Stimulated activated CD4-positive, alpha-beta T cell treated with anti-CD3 and anti-CD28 coated beads, Interleukin-12 subunit alpha, Interleukin-12 subunit beta, amount 100 ng/mL, for 48 hours (primary cell): ENCODE measurements at places on chromosomes 5 and 9.

DNA sequence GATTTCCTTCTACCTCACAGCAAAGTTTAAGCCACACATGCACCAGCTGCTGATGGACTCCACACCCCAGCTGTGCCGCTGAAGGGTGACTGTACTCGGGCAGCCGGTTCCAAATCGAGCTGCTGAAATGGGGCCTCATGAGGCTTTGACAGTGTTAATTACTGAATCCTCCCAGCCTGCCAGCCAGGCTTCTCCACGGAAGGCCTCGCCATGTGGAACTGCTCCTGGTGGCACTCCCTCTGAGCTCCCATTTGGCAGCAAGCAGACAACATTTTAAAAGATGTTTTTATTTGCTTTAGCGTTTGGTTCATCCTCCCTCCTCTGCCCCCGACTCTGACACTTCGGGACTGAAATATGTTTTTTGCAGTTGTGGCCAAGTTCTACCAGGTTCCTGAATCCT lies 479.4 kb upstream of the MPDZ start:
- DNase-seq = no peak

- no peak for DNase-seq
Measured at GRCh38 chr5:59724482-59725391, 168.8 kb downstream of the PDE4D start.

DNA sequence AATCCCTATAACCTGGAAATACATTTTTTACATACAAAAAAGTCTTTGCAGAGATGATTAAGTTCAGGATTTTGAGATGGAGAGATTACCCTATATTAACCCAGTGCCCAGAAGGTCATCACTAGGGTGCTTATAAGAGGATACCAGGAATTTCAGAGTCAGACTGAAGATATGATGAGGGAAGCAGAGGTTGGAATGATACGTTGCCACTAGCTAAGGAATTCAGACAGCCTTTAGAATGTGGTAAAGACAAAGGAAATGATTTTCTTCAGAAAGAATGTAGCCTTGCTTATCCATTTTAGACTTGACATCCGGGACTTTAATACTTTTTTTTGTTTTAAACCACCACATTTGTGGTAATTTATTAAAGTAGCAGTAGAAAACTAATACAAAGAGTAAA lies 2176.8 kb upstream of the C9orf72 start:
- DNase-seq = no peak

- DNase-seq = no peak
Measured at GRCh38 chr9:116327701-116328405, 174.3 kb downstream of the PAPPA start.

GRCh38 chr5:96880444-96881164 lies 4.3 kb downstream of the ERAP2 start:
- DNase-seq = no peak

- no peak for DNase-seq
Measured at GRCh38 chr9:127262602-127263001, 2.0 kb upstream of the GARNL3 start.

GRCh38 chr5:90606539-90606938 lies 47.9 kb downstream of the ADGRV1 start:
- DNase-seq = no peak

DNA sequence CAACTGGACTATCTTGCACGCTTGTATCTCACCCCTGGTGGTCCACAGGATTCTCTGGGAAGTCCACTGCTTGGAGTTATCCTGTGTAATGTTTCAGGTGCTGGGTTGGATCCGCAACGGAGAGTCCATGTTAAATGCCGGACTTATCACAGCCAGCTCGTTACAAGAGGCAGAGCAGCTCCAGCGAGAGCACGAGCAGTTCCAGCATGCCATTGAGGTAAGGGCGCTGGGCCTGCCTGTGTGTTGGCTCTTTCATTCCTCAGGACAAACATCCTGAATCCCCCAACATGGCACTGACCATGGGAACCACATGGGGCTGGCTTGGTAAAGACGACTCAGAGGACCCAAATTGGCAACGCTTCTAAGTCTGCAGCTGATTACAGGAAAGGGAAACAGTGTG lies 214.8 kb upstream of the OTULINL start:
- no peak for DNase-seq

- DNase-seq = no peak
Measured at GRCh38 chr5:43042626-43043399, 2.7 kb upstream of the ANXA2R start.

DNA sequence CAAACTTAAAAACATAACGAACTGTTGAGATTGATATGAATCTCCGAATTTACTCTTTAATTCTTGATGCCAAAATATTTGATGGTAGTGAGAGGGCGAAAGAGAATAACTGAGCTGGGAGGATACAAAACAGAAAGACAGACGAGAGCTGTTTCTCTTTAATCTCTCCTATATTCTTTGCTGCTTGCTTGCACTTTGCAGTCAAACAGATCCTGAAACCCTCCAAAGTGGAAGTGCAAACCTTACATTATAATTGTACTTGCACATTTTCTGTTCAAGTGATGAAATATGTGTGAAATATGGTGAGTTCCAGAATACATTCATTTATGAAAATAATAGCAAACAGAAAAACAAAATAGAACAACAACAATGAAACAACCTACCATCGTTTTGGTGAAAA lies 63.8 kb downstream of the PAM start:
- no peak for DNase-seq

- no peak for DNase-seq
Measured at GRCh38 chr9:70840266-70840665, 281.2 kb downstream of the TRPM3 start.

DNA sequence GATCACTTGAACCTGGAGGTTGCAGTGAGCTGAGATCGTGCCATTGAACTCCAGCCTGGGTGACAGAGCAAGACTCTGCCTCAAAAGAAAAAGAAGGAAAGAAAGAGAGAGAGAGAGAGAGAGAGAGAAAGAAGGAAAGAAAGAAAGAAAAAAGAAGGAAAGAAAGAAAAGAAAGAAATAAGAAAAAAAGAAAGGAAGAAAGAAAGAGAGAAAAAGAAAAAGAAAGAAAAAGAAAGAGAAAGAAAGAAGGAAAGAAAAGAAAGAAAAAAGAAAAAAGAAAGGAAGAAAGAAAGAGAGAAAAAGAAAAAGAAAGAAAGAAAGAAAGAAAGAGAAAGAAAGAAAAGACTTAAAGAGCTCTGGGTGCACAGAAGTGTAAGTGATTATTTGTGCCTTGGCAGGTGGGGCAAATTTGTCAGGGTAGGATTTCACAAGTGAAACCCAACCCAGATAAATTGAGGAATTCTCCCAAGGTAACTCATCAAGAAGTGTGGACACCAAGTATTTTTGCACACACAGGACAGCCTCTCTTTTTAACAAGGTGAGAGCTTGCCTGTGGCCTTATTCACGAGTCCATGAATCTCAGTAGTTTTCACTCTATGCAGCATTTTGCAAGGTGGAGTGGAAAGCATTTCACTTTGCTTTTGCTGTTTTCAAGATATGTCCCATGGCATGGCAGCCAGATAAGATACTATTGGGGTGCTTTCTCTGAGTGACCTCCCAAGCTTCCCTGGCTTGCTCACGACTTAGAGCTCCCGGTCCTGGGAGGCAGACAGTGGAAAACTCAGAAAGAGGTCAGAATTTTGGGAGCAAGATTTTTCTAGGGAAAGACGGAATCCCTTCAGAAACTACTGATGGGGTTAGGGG lies 57.8 kb downstream of the C9orf153 start:
- DNase-seq = no peak

GRCh38 chr9:121048618-121049017 lies 1.5 kb downstream of the C5 start:
- DNase-seq = no peak

DNA sequence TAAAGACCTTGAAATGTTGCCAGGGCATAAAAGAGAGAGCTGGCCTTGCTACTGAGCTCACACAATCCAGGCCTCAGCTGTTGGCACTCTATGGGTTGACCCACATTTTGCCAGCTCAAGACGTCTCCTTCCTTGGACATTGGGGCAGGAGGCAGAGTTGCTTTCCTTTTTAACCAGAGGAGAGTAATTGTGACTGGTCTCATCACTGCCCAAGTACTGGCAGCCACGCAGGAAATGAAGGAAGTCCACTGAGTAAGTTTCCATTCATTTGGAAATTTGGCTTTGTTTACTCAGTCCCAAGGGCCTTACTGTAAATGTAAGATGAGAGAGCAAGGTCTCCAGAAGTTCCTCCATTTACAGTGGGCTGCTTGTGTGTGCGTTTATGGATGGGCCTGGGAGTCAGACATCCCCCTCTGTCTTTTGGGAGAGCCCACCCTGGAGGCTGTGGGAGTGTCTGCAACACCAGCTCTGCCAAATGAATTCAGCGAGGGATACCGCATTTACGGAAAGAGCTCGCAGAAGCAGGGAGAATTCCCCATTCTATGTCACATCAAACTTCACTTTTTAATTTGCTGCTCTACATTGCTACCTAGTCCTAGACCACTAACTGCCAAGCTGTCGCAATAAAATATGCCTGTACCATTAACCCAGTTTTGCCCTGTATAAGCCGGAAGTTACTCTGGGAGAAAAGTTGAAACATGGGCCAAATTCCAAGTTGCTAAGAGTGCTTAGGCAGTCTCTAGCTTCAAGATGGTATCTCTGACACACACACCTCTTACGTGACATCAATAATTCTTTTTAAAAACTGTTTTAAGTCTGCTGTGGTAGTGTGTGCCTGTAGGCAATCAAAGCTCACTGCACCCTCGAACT lies 24.5 kb upstream of the PDZD2 start:
- DNase-seq = no peak

DNA sequence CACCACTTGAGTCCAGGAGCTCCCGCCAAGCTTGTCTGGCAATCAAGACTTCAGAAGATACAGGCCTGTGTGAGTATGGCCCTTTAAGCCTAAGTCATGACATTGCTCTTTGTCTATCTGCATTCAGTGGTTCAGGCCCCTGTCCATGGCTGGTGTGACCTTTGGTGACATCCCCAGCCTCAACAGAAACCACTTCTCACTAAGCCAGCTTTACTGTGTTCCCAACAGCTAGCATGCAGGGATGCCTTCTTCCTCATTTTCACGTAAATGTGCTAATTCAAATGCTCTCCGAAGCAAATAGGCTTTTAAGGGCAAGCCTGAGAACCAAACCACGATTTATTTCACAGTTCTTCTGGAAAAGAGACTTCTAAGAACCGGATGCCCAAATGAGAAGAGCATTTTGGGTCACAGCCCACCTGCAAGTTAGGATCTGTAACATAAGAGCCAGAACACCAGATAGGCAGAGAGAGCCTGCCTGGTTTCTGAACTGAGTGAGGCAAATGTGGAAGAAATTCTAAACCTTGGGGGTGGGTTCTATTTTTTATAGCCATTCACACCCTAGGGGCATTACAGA lies 14.9 kb downstream of the CD180 start:
- no peak for DNase-seq

GRCh38 chr5:91562922-91563321 lies 179.8 kb upstream of the ARRDC3 start:
- no peak for DNase-seq

DNA sequence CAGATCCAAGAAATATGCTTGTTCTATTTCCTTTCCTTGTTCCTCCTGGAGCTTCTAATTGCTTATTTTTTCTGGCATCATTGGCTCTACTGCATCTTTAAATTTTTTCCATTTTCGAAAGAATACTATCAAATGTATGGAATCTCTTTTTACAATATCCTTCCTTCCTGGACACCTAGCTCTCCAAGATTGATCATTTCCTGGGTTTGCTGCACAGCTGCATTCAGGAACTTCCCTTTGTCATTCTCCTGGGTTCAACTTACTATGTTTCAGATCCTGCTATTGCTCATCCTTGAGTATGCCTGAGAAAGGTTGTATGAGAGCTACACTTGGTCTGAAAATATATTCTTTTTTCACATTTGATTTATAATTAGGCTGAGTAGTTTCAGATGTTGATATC lies 73.7 kb upstream of the ERCC6L2 start:
- DNase-seq = no peak

- no peak for DNase-seq
Measured at GRCh38 chr9:131407717-131408195, 13.9 kb downstream of the PRRC2B start.

DNA sequence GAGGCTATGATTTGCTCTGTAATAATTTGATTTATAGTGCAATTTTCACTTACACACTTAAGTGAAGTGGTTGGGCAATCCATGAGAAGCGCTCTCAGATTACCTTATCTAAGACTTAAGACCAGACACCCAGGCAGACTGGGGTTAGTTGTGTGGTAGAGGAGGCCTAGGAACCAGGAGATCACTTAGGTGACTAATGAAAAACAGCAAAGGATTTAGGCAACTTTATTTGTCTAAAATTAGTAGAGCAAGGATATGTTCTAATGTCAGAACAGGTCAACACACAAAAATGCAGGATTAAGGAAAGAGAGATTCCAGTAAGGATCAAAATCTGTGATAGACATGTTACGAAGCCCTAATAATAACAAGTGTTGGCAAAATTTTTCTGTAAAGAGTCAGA lies 913.8 kb downstream of the TLE1 start:
- DNase-seq = no peak

GRCh38 chr5:54150841-54151240 lies 159.5 kb downstream of the ARL15 start:
- DNase-seq = no peak

DNA sequence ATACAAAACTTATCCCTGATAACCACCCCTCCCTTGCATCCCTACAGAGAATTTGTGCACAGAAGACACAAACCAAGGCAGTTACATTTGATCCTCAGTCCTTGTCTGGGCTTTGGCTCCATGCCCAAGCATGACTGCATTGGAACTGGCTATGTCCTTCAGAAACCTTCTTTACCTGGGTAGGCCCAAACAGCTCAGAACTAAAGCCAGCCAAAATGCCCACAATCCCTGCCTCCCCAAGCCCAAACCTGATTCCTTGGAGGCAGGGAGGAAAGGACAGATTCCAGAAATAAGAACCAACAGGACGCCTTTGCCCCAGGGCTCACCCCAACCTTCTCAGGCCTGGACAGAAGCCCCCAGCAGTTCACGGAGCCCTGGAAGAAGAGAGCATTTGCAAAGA lies 8.2 kb downstream of the IL17B start:
- no peak for DNase-seq

- DNase-seq = no peak
Measured at GRCh38 chr9:119195521-119195920, 173.7 kb downstream of the BRINP1 start.

DNA sequence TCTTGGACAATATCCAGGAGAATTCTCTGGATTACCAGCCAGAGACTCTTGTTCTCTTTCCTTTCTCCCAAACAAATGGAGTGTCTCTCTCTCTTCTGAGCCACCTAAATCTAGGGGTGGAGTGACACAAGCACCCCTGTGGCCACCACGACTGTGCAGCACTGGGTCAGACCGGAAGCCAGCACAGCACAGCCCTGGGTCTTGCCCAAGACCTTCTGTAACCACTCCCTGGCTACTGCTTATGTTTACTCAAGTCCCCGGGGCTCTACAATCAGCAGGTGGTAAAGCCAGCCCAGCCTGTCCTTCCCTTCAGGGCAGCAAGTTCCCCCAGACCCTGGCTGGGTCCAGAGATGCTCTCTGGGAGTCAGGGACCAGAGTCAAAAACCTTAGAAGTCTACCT lies 110.0 kb upstream of the TUT7 start:
- DNase-seq = no peak

DNA sequence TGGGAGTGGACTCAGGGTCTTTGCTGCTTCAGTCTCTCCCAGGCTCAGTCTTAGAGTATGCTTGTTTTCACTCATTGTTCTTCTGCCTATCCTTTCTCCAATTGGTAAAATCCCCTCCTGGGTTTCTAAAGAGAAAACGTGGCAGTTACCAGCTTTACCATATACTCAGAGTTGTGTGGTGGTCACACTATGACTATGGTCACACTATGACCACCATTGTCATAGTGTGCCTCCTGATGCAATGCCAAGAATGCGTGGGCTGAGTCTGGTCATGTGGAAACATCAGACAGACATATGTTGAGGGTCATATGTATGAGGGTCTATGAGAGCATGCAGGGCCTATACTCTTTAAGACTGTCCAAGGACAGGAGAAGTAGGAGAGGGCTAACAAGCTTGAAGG lies 326.5 kb upstream of the PRR16 start:
- no peak for DNase-seq

GRCh38 chr9:96344458-96345180 lies 38.9 kb downstream of the SLC35D2 start:
- no peak for DNase-seq
